ENCODE measurements at places on chromosomes 12 and 14. TPM values are rescaled to one million over a fixed set of nuclear protein-coding genes. Genes with fewer than 3 reads are reported as not detected.
A peak's percentile ranks its signal among the peaks of the same experiment; 100 is the strongest.

Gene HIP1R
- total RNA-seq: 11.2 TPM

Gene KRT72
- total RNA-seq: not detected

Gene SLC6A12
- total RNA-seq: 1.2 TPM

Gene GPD1
- total RNA-seq: 9.0 TPM

Gene TOMM20L
- total RNA-seq: not detected

Gene BCL11B
- 0.11 TPM for total RNA-seq

Gene SIX4
- 1.5 TPM for total RNA-seq

Gene CCDC196
- total RNA-seq: not detected

Gene HOXC4
- not detected for total RNA-seq

Gene ASB2
- total RNA-seq: 251 TPM

Gene MYH7
- total RNA-seq: 14,853 TPM

Gene ITGB7
- 1.1 TPM for total RNA-seq

Gene ARHGEF25
- 9.7 TPM for total RNA-seq

Gene NGB
- not detected for total RNA-seq

Gene DPY19L2
- total RNA-seq: 52.1 TPM

Gene KLRC2
- not detected for total RNA-seq

- no peak for DNase-seq
These were observed 8.4 kb downstream of the HOXC8 start for GRCh38 chr12:54017027-54017788.

GRCh38 chr12:57195611-57196371 is 20.8 kb upstream of the NXPH4 start:
- no peak for DNase-seq

DNA sequence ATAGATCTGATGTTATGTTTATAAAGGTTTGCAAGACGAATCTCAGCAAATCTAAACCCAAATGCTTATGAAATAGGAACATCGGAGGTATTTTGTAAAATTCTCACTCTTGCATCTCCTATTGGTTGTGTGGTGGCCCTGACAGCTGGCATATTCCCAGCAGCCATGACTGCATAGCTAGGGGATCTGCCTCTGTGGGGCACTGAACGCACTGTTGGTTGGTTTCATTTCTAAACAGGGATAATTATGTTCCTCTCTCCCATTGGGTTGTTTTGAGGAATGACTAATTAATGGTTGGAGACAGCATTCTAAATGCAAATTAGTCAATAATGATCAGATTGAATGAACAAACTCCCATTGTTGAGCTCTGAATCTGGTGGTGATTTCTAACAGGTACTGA is 2.7 kb upstream of the BEST3 start:
- DNase-seq: no peak

DNA sequence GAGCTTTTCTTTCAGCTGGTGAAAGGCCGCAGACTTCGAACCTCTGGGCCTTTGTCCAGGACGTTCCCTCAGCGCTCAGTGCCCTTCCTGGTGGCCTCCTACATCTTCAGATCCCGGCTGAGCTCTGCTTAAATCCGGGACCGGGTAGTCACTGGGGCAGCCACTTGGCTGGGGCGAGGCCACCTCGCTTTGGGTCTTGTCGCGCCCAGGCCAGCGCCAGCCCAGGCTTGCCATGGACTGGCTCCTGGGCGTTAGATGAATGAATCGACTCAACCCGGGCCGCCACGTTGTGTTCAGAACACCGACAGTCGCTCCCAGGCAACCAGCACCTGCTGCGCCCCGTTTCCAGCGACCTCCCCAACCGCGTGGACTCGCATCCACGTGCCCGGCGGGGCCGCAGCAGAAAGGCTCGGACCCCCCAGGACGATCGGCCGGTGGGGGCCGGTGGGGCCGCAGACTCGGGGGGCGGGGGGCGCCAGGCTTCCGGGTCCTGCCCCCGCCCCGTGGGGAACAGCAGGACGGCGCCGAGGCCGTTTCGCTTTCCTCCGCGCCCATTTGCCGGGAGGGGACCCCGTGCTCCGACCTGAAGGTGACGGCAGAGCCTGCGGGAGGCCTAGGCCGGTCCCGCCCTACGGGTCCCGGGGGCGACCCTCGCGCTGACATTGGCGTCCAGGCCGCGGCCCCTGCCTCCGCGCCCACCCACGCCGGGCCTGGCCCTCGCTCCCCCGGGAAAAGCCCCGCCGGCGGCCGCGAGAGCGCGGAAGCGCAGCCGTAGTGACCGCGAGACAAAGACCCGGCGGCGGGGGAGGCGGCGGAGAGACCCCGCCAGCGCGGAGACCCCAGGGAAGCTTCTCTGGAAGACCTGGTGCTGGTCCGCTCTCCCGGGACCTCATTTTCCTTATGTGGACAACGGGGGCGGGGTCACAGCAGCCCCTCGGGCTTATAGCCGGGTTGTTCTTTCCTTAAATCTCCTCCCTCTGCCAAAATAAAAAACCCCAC is 37.3 kb upstream of the RCOR1 start:
- DNase-seq: peak; percentile 44

DNA sequence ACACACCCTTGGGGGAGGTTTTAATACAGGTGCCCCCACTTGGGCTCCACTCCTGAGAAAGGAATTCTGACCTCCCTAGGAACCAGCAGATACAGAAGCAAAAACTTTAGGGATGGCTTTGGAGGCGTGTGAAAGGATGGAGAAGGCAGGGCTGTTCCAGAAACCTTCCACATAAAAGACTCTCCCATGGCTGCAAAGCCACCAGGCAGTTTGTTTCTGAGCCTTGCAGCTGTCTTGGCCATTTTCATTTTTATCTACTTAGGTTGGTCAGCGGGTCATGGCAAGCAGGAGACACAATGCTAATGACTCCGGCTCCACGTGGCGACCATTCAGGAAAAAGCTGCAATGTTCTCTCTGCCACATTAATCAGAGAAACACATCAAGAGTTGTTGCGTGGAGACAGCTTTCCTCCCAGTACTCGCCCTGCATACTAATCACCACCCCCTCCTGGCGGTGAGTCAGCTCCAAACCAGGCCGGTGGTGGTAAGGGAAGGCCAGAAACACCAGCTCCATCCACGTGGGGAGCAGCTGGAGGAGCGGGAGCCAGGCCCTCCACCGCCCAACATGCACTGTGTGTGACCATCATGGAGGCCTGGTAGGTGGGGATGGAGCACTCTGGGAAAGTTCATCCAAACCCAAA is 30.9 kb upstream of the IRF2BPL start:
- DNase-seq: no peak

DNA sequence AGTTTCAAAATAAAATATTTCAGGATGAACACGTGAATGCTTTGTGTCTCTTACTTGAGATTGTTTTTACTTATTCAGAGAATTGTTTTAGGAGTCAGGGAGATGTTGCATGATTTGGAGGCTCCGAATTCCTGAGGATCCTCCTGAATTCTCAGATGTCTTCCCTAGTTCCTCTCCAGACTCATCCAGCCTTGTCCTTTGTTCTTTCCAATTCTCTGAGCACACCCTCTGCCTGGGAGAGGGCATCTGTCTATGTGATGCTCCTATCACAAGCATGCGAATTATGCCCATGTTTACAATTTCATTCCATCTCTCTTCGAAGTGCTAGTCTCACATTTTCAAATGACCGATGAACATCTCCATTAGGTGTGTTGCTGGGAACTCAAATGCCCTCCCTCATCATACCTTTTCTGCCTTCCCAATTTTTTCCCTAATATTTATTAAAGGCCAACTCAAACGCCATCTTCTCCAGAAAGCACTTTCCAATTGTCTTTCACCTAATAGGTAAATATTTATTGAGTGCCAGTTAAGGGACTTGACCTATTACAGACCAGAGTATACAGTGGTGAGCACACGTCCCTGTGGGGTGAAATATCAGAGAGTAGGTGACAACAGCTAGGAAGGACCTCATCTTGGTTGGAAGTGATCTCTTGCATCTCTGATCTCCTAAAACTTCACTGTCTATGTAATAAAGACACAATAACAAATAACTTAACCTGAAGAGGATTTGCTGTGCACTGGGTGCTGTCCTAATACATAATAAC is 64.4 kb downstream of the ARF6 start:
- no peak for DNase-seq

DNA sequence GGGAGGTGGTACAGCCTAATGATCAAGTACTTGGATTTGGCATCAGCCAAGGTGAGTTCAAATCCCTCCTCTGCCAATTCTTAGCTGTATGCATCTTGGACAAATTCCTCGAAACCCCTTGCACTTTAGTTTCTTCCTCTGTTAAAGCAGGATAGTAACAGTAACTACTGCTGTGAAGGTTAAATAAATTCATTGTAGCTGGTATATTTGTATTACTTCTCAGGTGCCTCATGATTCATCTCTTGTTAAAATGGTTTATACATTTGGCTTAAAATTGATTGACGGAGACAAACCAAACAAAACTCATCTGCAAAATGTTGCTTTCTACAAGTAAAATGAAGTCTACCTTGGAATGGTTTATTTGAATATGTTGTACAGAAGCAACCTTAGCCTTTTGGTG is 2.3 kb upstream of the PTPRB start:
- DNase-seq: no peak

DNA sequence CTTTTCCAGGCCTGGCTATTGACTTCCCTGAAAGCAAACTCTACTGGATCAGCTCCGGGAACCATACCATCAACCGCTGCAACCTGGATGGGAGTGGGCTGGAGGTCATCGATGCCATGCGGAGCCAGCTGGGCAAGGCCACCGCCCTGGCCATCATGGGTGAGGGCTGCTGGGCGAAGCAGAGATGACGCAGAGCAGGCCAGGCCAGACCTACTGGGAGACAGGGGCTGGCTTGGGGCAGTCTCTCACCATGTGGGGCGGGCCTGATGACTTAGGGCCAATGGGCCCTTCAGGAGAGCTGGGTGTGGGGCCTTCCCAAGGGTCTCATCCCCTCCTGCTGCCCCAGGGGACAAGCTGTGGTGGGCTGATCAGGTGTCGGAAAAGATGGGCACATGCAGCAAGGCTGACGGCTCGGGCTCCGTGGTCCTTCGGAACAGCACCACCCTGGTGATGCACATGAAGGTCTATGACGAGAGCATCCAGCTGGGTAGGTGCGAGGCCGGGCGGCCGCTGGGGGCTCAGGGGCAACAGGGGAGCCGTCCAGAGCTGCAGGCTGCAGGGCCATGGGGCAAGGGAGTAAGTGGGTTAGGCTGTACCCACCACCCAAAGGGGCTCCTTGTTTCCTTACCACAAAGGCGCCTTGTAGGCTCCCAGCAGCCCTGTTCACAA is 33.0 kb upstream of the LRP1-AS start:
- DNase-seq: no peak

GRCh38 chr12:93857279-93857938 is 180.2 kb downstream of the CRADD start:
- DNase-seq: no peak

DNA sequence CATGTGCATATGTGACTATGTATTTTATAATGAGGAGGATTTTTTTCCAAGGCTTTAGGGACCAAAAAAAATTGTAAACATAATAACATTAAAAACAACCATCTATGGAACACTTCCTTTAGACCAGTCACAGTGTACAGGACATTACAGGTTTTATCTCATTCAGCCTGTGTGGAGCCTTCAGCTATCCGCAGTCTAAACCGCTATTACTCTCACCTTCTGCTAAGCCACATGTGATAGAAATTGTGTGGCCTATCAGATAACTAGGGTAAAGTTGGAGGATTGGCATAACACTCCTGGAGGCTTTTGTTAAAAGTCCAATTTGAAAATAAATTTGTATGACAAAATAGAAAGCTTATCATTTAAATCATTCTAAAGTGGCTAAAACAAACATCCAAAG is 281.2 kb upstream of the TMTC1 start:
- DNase-seq: no peak

DNA sequence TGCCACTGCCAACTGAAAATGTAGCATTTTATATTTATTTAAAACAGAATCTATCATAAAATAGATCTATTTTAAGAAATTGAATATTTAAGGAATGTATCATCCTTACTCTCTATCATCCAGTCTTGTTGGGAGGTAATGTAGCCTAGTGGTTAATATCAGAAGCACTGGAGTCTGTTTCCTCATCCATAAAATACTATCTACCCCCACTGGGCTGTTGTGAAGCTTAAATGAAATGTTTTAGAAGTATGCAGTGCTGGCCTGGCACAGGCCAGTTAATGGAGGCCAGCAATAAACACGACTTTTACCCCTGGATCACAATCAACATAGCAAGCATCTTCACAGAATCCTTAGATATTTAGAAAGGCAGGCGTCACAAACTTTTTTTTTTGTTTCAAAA is 188.0 kb downstream of the CAND1 start:
- no peak for DNase-seq

DNA sequence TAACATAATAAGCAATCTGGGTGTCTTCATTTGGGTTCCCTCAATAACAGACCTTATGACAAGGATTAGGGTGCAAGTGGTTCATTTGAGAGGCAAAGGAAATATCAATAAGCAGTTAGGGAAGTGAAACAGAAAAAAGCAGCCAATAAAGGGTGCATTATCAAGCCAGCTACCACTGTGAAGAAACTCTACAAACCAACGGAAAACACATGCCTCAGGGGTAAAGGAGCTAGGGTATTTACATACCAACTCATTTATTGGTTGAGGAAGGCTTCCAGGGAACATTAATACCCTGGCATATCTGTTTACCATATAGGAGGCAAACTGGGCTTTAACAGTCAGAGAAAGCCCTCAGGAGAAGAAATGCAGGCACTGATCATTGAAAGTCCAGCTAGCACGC is 22.7 kb upstream of the IFNG-AS1 start:
- DNase-seq: no peak

GRCh38 chr12:57372233-57372632 is 58.6 kb downstream of the R3HDM2 start:
- DNase-seq: no peak

DNA sequence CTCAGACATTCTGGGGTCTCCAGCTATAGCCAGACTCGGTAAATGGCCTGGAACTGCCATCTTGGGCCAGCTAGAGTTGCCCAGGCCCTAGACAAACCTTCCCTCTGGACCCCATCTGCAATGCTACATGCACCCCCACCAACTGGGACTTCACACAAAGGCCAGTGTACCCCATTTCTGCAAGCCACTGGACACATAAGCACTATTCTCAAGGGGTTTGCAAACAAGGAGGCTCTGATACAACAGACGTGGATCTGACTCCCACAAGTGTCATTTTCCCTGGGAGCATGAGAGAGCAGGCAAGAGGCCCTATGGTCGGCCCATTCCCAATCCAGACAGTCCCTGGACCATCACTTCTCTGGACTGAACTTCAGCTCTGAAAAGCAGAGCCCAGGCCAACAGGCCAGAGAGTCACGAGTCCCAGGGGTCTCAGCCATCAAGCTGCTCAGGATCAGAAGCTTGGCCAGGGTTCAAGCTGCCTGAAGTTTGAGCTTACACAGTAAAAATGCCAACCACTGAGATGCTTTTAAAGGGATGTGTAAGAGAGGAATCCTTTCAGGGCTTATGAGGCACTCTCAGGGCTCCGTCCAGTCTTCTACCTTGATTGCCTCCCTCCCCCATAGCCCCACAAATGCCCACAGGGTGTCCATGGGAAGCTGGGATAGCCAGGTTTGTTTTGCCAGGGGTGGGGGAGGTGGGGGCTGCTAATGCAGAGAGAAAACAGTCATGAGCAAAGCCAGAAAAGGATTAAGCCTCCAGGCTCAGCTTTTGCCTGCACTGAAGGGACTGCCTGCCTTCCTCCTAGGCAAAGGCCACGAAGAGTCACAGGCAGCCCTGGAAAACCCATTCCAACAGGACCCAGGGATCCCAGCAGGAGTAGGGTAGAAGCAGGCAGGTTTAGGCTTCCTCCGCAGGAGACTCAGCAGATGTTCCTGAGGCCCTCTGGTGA is 31.7 kb upstream of the PNMA1 start:
- DNase-seq: no peak
